HT1080 (cell line): ENCODE measurements at places on chromosomes 7 and 10. TPM values are rescaled to one million over a fixed set of nuclear protein-coding genes. Genes with fewer than 3 reads are reported as not detected.

The GTPBP10 gene
- 15.1 and 15.5 TPM in 2 replicates for total RNA-seq

The CABCOCO1 gene
- not detected in 2 replicates for total RNA-seq

The TSPAN15 gene
- total RNA-seq: 0.71 TPM in 1 of 2 replicates, not detected in the other

The LRRC4 gene
- total RNA-seq: not detected in 2 replicates

The ANKRD30A gene
- not detected in 2 replicates for total RNA-seq

The ADCY1 gene
- 0.08 and 0.13 TPM in 2 replicates for total RNA-seq

The ZDHHC6 gene
- 36.3 and 38.0 TPM in 2 replicates for total RNA-seq

The PKD1L1 gene
- 0.55 TPM in 1 of 2 replicates, not detected in the other for total RNA-seq

The NUP42 gene
- total RNA-seq: 60.0 and 62.0 TPM in 2 replicates

The ASIC3 gene
- total RNA-seq: 0.45 TPM in 1 of 2 replicates, not detected in the other

The CALCR gene
- not detected in 2 replicates for total RNA-seq

The TMEM254 gene
- 10.1 and 16.5 TPM in 2 replicates for total RNA-seq

The STEAP2 gene
- 6.7 and 8.6 TPM in 2 replicates for total RNA-seq

The POR gene
- total RNA-seq: 66.8 and 77.2 TPM in 2 replicates

The CRYGN gene
- total RNA-seq: not detected in 2 replicates

The FAM241B gene
- total RNA-seq: 4.1 and 4.6 TPM in 2 replicates

The AKR1E2 gene
- total RNA-seq: not detected in 2 replicates

The ENTPD1 gene
- not detected in 2 replicates for total RNA-seq

The IDI2 gene
- total RNA-seq: not detected in 2 replicates

The MMD2 gene
- total RNA-seq: not detected in 2 replicates

The FKBP9 gene
- 43.4 and 47.6 TPM in 2 replicates for total RNA-seq

The LBX1 gene
- not detected in 2 replicates for total RNA-seq

The ZNF365 gene
- total RNA-seq: 8.2 and 8.8 TPM in 2 replicates

The ZPBP gene
- not detected in 2 replicates for total RNA-seq

The GNAT3 gene
- total RNA-seq: not detected in 2 replicates

The VWDE gene
- total RNA-seq: 1.1 and 1.6 TPM in 2 replicates

The GBX1 gene
- total RNA-seq: not detected in 2 replicates

The SPDYE1 gene
- not detected in 2 replicates for total RNA-seq

The RPEL1 gene
- total RNA-seq: not detected in 2 replicates

The UBE2D1 gene
- total RNA-seq: 12.1 and 18.2 TPM in 2 replicates

The CASD1 gene
- total RNA-seq: 7.7 and 11.2 TPM in 2 replicates

The WDFY4 gene
- 0.67 and 0.69 TPM in 2 replicates for total RNA-seq

The ZNF467 gene
- 1.7 and 2.4 TPM in 2 replicates for total RNA-seq

The ITIH5 gene
- total RNA-seq: not detected in 2 replicates

The CHST15 gene
- total RNA-seq: 10.9 and 19.2 TPM in 2 replicates

The NAT16 gene
- not detected in 2 replicates for total RNA-seq

The TMEM176A gene
- total RNA-seq: not detected in 2 replicates

The GRB10 gene
- 11.6 and 18.2 TPM in 2 replicates for total RNA-seq

The ACSM6 gene
- total RNA-seq: not detected in 2 replicates

The ADARB2 gene
- 0.03 TPM in 1 of 2 replicates, not detected in the other for total RNA-seq

The GSTO2 gene
- 1.7 and 1.8 TPM in 2 replicates for total RNA-seq

The LOXL4 gene
- not detected in 2 replicates for total RNA-seq

The NCF1 gene
- not detected in 2 replicates for total RNA-seq

The SPDYE6 gene
- not detected in 2 replicates for total RNA-seq

The CDK1 gene
- 103 and 104 TPM in 2 replicates for total RNA-seq

The PCLO gene
- total RNA-seq: 1.4 and 2.2 TPM in 2 replicates

The ANKRD61 gene
- 0.18 and 0.37 TPM in 2 replicates for total RNA-seq

The BICC1 gene
- total RNA-seq: 7.9 and 8.7 TPM in 2 replicates

The CYP3A4 gene
- 0.05 TPM in 1 of 2 replicates, not detected in the other for total RNA-seq

The SYT15 gene
- 0.07 and 0.08 TPM in 2 replicates for total RNA-seq

The HECW1 gene
- total RNA-seq: 2.4 and 2.5 TPM in 2 replicates

The PVRIG gene
- not detected in 2 replicates for total RNA-seq

The ATRNL1 gene
- total RNA-seq: 0.47 and 1.2 TPM in 2 replicates

The RNF32 gene
- 1.2 and 1.7 TPM in 2 replicates for total RNA-seq
